GM23338 (cell line): ENCODE measurements at places on chromosomes 4 and X. TPM values are rescaled to one million over a fixed set of nuclear protein-coding genes. Genes with fewer than 3 reads are reported as not detected.

DNA sequence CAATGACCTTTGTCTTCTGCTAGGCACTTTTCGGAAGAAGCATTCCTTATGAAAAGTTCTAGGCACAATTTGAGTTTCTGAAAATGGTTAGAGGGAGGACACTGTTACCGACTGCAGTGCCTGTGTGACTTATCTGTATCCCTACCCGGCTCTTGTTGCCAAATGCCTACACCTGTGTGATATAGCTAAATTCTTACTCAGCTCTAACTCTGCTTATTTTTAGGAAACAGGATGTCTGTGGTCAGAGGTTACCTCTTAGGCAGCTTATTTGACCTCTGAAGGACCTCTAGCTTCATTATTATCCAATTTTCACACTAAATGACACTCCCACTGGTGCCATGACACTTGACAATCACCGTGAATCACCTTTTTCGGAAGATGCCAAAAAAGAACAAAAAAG, 561.1 kb upstream of the SMIM31 start:
- no peaks in the 10 kb centered on the region for H3K27me3 ChIP-seq
- no peak overlapping the region for H3K4me3 ChIP-seq
- no peak for DNase-seq
- no peak overlapping the region for H3K27ac ChIP-seq

GRCh38 chrX:134810211-134810610, 151.9 kb upstream of the PLAC1 start:
- H3K4me1 ChIP-seq, result peaks cover 12% of the 10 kb centered on the region
- H3K4me3 ChIP-seq, result no peak overlapping the region
- H3K27me3 ChIP-seq, result no peaks in the 10 kb centered on the region

GRCh38 chr4:83855044-83855443, 319.1 kb downstream of the GPAT3 start:
- DNase-seq, result no peak
- no peaks in the 10 kb centered on the region for H3K36me3 ChIP-seq
- no peak overlapping the region for H3K27ac ChIP-seq
- no peaks in the 10 kb centered on the region for H3K27me3 ChIP-seq
- no peak overlapping the region for H3K4me3 ChIP-seq

DNA sequence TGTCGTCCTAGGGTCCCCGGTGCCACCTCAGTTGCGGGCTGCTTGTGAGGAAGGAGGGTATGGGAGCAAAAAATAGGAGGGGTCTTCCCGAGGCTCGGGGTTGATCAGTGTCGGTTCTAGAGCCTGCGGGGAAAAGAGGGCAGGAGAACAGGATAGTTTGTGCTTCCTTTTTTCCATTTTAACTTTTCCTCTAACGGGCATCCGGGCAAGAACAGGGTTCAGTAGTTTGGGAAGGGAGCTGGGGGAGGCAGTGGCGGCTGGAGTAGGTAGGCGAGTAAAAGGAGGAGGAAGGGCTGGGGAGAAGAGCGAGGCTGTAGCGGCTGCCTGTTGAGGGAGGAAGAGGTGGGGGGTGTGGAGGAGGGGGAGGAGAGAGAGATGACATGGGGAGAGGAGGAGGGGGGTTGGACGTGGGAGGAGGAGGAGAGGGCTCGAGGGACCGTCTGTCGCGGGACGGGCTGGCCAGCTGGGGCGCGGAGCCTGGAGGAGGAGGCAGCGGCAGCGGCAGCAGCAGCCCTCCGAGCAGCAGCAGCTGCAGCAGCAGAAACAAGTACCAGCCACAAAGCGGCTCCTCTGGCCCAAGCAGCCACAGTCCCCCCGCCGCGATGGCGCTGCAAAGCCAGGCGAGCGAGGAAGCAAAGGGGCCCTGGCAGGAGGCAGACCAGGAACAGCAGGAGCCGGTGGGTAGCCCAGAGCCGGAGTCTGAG, at the start of gene SLC16A2:
SLC16A2 (plus strand) TSS at position 458 of the 704 bp plus-strand sequence; CDS start at position 603, 145 bp downstream.
- peak within 1 kb of the TSS; percentile 67 for H3K4me3 ChIP-seq
- peaks cover 7% of the 10 kb centered on the region; the same call in 1 of the 2 replicates for H3K27me3 ChIP-seq
- DNase-seq, result peak; percentile 60
- no peaks in the 10 kb centered on the region for H3K36me3 ChIP-seq

GRCh38 chrX:135384161-135384836, 37.4 kb upstream of the SMIM10L2A start:
- no peak overlapping the region for H3K4me3 ChIP-seq
- no peaks in the 10 kb centered on the region for H3K36me3 ChIP-seq
- H3K4me1 ChIP-seq, result no peaks in the 10 kb centered on the region
- DNase-seq, result peak; percentile 24
- no peak overlapping the region for H3K27ac ChIP-seq

GRCh38 chrX:72027024-72027913, 104.4 kb downstream of the RTL5 start:
- no peaks in the 10 kb centered on the region for H3K36me3 ChIP-seq
- no peaks in the 10 kb centered on the region for H3K4me1 ChIP-seq
- no peak overlapping the region for H3K4me3 ChIP-seq
- H3K27me3 ChIP-seq, result no peaks in the 10 kb centered on the region

Gene TMSB15C
- 3.9 and 5.8 TPM in 2 replicates for total RNA-seq

DNA sequence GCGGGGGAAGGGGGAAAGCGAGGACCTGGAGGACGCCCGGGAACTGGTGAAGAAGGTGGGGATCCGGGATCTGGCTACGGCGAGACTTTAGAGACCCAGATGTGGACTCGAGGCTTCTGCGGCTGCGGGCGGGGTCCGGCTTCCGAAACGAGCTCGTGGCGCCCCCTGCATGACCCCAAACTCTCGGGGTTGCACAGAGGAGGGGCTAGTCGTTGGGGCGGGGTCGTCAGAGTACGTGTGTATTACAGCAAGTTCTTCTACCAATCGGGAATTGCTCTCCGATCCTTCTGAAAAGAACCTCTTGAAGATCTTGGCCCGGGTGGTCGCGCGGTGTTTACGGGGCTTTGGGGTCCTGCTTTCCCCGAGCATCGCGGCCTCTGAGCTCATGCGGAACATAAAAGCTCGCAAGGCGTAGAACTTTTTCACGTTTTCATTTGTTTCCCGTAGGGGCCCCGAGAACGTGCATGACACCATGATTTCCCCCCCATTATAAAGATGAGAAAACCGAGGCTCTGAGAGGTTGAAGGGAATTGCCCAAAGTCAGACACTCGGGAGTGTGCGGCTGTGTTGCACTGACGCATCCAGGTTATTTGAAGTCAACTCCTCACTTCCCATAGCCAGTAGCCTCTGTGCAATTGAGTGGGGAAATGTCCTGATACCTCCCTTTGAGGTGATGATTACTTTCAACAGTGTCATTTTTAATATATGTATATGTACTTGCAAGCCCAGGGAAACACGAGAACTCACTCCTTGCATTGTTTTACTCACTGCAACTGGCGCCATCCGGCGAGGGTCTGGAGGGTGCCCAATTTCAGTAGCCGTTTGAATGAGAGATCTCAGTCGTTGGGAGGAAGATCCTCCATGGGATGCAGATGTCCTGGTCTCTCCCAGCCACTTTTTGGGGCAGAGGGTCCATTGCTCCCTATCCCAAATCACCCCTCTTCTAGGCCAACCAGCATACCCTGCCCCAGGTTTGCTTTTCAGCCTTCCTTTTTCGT, at the start of gene BEND4:
BEND4 (minus strand) TSS at position 149 of the 998 bp plus-strand sequence. CDS start 512 bp downstream, outside the sequence.
- H3K4me1 ChIP-seq, result peaks cover 36% of the 10 kb centered on the region
- peak within 1 kb of the TSS; percentile 74 for H3K4me3 ChIP-seq
- H3K27me3 ChIP-seq, result peaks cover 34% of the 10 kb centered on the region
- peak within 1 kb of the TSS; percentile 65; the same call in 1 of the 2 replicates for H3K27ac ChIP-seq
- peak; percentile 91 for DNase-seq

- no peak overlapping the region for H3K27ac ChIP-seq
- H3K4me3 ChIP-seq, result no peak overlapping the region
- H3K36me3 ChIP-seq, result no peaks in the 10 kb centered on the region
- H3K4me1 ChIP-seq, result peaks cover 11% of the 10 kb centered on the region
- H3K27me3 ChIP-seq, result no peaks in the 10 kb centered on the region
Observed at GRCh38 chrX:121635141-121635540, 587.7 kb downstream of the GLUD2 start.

Gene MAOB
- 0.39 and 1.0 TPM in 2 replicates for total RNA-seq

GRCh38 chr4:179695175-179695574, 2252.9 kb upstream of the AGA start:
- no peaks in the 10 kb centered on the region for H3K27me3 ChIP-seq
- H3K36me3 ChIP-seq, result no peaks in the 10 kb centered on the region
- DNase-seq, result no peak
- H3K4me3 ChIP-seq, result no peak overlapping the region
- H3K27ac ChIP-seq, result no peak overlapping the region
- H3K4me1 ChIP-seq, result no peaks in the 10 kb centered on the region

- no peaks in the 10 kb centered on the region for H3K36me3 ChIP-seq
- H3K4me1 ChIP-seq, result peaks cover 13% of the 10 kb centered on the region; the same call in 1 of the 2 replicates
- no peak for DNase-seq
Observed at GRCh38 chr4:16051132-16051531, 32.7 kb downstream of the PROM1 start.

GRCh38 chr4:127667116-127667515, 34.4 kb downstream of the INTU start:
- peaks cover 30% of the 10 kb centered on the region for H3K4me1 ChIP-seq
- no peaks in the 10 kb centered on the region for H3K27me3 ChIP-seq
- H3K4me3 ChIP-seq, result no peak overlapping the region
- H3K27ac ChIP-seq, result no peak overlapping the region

Gene VCX
- total RNA-seq, result 0.49 TPM in 1 of 2 replicates, not detected in the other

DNA sequence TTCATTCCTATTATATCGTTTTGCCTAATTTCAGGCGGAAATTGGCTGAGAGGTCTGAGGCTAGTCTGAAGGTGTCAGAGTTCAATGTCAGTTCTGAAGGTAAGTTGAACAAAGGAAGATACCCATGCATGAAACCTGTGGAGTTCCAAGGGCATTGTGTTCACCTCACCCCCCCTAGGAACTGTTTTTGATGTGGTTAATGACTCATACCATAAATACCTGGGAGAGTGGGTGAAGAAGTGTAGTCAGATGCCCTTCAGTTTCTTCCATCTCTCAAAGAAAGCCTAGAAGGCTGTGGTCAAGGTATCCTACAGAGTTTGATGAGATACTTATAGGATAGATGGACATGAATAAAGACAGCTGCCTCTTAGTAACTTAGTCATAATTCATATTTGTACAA, 2.7 kb downstream of the UTP14A start:
- no peak overlapping the region for H3K4me3 ChIP-seq
- no peak for DNase-seq
- no peaks in the 10 kb centered on the region for H3K27me3 ChIP-seq
- H3K36me3 ChIP-seq, result peaks cover 33% of the 10 kb centered on the region
- no peak overlapping the region for H3K27ac ChIP-seq

- no peaks in the 10 kb centered on the region for H3K36me3 ChIP-seq
- peaks cover 9% of the 10 kb centered on the region for H3K4me1 ChIP-seq
- peak within 1 kb of the TSS; percentile 78 for H3K4me3 ChIP-seq
- H3K27ac ChIP-seq, result peak within 1 kb of the TSS; percentile 40; the same call in 1 of the 2 replicates
- peaks cover 13% of the 10 kb centered on the region for H3K27me3 ChIP-seq
- DNase-seq, result peak; percentile 85
Observed at GRCh38 chrX:108439426-108439942, at the start of gene COL4A5. TSS of gene COL4A5 (plus strand) at chrX:108439838. CDS start at chrX:108440126, 288 bp downstream.

Gene SSX2B
- total RNA-seq, result 0.17 TPM in 1 of 2 replicates, not detected in the other

Gene ODAPH
- not detected in 2 replicates for total RNA-seq

GRCh38 chr4:115763051-115763450, 649.6 kb upstream of the NDST4 start:
- H3K27ac ChIP-seq, result no peak overlapping the region
- no peaks in the 10 kb centered on the region for H3K36me3 ChIP-seq
- no peak for DNase-seq
- no peak overlapping the region for H3K4me3 ChIP-seq
- no peaks in the 10 kb centered on the region for H3K27me3 ChIP-seq

Gene KLF8
- total RNA-seq, result 8.7 and 11.5 TPM in 2 replicates

DNA sequence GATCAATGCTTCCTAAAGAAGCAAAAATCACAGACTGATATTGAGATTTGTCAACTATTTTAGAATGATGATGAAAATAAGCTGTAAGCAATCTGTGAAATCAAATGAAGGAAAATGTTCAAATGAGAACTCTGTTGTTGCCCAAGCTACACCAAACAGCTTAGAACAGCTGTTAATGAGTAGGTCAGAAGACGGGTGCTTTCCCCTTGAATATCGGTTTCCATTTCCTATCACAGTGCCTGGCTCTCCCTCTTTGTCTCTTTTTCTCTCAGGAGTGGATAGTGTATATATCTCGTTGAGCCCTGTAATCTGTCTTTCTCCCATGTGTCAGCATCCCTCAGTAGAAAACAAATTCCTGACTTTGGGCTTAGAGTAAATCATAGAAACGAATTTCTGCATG, 1592.9 kb upstream of the TENM3 start:
- H3K27ac ChIP-seq, result no peak overlapping the region
- no peaks in the 10 kb centered on the region for H3K27me3 ChIP-seq
- H3K4me3 ChIP-seq, result no peak overlapping the region
- no peaks in the 10 kb centered on the region for H3K36me3 ChIP-seq

- no peak overlapping the region for H3K4me3 ChIP-seq
- H3K27me3 ChIP-seq, result no peaks in the 10 kb centered on the region
- H3K36me3 ChIP-seq, result no peaks in the 10 kb centered on the region
- H3K27ac ChIP-seq, result no peak overlapping the region
- H3K4me1 ChIP-seq, result peaks cover 4% of the 10 kb centered on the region; the same call in 1 of the 2 replicates
Observed at GRCh38 chr4:156252358-156252921, 298.8 kb upstream of the CTSO start.

Gene RTL9
- total RNA-seq, result 0.19 and 0.31 TPM in 2 replicates

- no peak overlapping the region for H3K27ac ChIP-seq
- H3K27me3 ChIP-seq, result no peaks in the 10 kb centered on the region
- no peaks in the 10 kb centered on the region for H3K4me1 ChIP-seq
- no peak for DNase-seq
Observed at GRCh38 chrX:47248576-47248975, 15.8 kb downstream of the USP11 start.

- H3K27me3 ChIP-seq, result no peaks in the 10 kb centered on the region
- H3K4me1 ChIP-seq, result no peaks in the 10 kb centered on the region
- no peaks in the 10 kb centered on the region for H3K36me3 ChIP-seq
- no peak overlapping the region for H3K27ac ChIP-seq
Observed at GRCh38 chrX:20217271-20217670, 49.4 kb downstream of the RPS6KA3 start.

Gene DGKK
- 8.1 and 8.9 TPM in 2 replicates for total RNA-seq

Gene UCP1
- 0.21 TPM in 1 of 2 replicates, not detected in the other for total RNA-seq

Gene CCDC120
- total RNA-seq, result 6.8 and 9.9 TPM in 2 replicates

DNA sequence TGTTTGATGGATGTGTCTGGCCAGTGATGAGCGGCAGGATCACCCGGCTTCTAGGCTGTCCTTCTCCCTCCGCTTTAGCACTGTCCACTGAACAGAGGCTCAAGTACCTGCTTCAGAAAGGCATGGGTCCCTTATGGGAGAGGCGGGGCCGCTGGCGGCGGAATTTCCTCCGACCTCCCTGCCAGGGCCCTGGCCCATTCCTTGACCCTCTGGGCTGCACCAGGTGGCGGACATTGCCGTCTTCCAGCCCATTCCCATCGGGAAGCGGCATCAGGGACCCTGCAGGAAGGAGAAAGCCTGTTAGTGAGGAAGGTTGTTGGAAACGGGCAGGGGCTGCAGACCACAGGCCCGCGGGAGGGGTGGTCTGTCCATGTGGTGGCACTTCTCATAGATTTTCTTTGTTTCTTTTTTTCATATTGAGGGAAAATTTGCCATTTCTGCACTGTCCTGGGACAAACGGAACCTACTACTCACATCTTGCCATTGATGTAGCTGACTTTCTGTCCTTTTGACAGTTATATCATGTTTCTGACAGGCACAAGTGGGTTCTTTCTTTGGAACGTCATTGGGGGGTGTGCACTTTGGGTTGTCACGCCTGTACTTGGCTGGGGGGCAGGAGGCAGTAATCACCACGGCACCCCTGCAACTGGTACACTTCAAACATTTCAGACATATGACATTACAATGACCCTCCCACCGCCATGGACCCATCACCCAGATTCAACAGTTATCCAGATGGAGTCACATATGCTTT, 6.1 kb downstream of the APLN start:
- no peak overlapping the region for H3K27ac ChIP-seq
- H3K4me1 ChIP-seq, result no peaks in the 10 kb centered on the region
- no peaks in the 10 kb centered on the region for H3K36me3 ChIP-seq
- no peak for DNase-seq
- H3K27me3 ChIP-seq, result peaks cover 26% of the 10 kb centered on the region

Gene USP53
- 24.7 and 27.7 TPM in 2 replicates for total RNA-seq
